ENCODE measurements at places on chromosomes 11 and 22. TPM values are rescaled to one million over a fixed set of nuclear protein-coding genes. Genes with fewer than 3 reads are reported as not detected.

MUC5AC gene
- total RNA-seq, result not detected

SELENOM gene
- total RNA-seq, result 20.1 TPM

SEPTIN5 gene
- 17.8 TPM for total RNA-seq

GDPD4 gene
- not detected for total RNA-seq

PIH1D2 gene
- 1.4 TPM for total RNA-seq

TLCD5 gene
- total RNA-seq, result 7.1 TPM

CHRM1 gene
- not detected for total RNA-seq

OR8D4 gene
- total RNA-seq, result not detected

KCNJ1 gene
- not detected for total RNA-seq

KRTAP5-8 gene
- not detected for total RNA-seq

PIWIL4 gene
- total RNA-seq, result not detected

PLAAT2 gene
- total RNA-seq, result 0.52 TPM

- no peak for DNase-seq
Observed at GRCh38 chr11:108524422-108524821, 26.2 kb upstream of the POGLUT3 start.

DNA sequence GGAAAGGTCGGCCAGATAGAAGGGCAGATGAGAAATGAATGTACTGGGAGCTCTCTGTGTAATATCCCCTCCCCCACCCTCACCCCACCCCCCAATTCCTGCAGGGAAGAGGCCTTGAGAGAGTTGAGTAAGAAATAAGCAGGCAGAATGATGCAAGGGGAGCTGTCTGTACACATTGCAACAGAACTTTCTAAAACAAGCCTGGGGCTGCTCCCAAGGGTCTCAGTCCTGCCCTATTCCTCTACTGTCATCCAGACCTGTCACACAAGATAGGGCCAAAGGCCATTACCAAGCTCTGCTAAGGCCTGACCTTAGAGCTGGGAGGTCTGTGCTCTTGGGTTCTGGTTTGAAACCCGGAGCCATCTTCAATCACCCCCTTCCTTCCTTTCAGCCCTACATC lies 5.7 kb upstream of the DGAT2 start:
- DNase-seq, result no peak

DNA sequence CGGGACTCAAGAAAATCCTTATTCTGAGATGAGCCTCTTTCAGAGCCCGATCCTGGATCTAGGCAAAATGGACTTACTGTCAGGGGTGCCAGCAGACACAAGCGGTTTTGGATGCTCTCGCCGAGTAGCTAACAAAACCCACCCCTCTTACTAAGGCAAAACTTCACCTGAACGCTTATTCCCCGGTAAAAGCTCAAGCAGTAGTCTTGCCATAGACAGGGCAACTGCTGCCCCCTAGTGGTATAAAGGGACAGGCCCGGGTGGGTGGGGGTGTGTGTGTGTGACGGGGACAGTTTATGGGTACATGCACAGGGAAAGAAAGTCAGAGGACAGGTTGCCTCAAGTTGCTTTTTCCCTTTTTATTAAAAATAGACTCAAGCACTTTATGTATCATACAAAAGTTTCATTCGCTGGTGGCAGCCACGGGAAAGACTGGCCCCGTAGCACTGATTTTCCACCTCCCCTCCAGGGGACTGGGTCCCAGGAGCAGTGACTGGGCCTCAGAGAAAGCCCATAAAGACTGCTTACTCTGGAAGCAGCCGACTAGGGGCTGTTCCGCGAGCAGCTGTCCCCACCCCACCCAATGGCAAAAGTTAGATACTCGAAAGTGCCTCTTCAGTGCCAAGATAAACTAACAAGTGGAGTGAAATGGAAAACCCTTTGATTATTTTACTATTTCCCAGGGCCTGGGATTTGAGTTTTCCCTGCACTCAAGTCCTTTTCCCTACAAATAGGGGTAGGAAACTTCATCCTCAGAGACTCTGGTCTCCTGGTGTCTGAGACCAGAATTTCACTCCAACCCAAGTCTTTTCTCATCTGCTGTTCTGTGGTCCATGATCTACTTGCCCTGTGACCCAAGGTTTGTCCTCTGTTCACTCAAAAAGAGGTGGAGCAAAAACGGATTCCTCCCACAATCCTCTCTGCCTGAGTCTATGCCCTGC lies 4.7 kb downstream of the YPEL4 start:
- DNase-seq, result peak; percentile 87

- peak; percentile 43 for DNase-seq
Observed at GRCh38 chr11:124761301-124762104, 587 bp downstream of the ESAM start.

- no peak for DNase-seq
Observed at GRCh38 chr11:88320149-88320559, 17.4 kb downstream of the CTSC start.

- DNase-seq, result no peak
Observed at GRCh38 chr22:25930083-25930482, 188.1 kb downstream of the MYO18B start.

GRCh38 chr22:49502126-49502826 lies 325.4 kb downstream of the BRD1 start:
- no peak for DNase-seq

GRCh38 chr11:121180183-121180582 lies 79.1 kb downstream of the TECTA start:
- DNase-seq, result no peak

- DNase-seq, result peak; percentile 98
Observed at GRCh38 chr22:17234144-17234623, 14.9 kb upstream of the ADA2 start.

- DNase-seq, result peak; percentile 83
Observed at GRCh38 chr11:67382276-67383136, 9.1 kb upstream of the CLCF1 start.

DNA sequence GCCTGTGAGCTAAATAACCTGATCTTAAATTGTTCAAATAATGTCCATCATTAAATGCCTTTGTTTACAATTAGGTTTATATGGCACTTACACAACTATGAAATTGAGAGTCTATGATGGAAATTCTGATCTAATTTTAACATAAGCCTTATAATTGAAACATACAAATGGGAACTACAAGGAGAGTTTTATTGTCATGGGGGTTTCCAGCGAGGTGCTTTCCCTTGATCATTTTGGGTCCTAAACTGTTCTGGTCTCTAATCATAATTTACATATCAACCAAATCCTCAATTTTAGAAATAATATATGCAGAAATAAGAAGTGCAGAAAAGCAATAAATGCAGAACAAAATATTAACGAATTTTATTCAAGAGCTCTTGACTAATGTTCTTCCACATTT lies 44.9 kb downstream of the RRAS2 start:
- DNase-seq, result no peak

DNA sequence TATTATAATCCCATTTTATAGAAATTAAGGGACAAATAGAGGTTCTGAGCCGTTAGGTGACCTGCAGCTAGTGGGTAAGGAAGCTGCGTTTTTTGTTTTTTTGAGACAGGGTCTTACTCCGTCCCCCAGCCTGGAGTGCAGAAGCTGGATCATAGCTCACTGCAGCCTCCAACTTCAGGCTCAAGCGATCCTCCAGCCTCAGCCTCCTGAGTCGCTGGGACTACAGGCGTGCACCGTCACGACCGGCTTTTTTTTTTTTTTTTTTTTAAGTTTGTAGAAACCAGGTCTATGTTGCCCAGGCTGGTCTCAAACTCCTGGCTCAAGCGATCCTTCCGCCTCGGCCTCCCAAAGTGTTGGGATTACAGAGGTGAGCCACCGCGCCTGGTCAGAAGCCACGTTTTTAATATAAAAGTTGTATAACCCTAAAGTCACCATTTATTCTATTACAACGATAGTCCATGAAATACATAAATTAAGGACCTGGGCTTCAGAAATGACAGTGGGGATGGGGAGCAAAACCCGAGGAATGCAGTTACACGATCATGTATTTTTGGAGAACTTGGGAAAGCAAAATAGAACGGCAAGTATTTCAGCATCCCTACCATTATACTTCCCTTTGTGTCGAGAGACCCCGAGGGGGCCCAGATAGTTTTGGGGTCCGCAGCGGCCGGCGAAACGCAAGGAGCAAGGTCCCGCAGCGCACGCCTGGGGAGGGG lies 638 bp downstream of the SAAL1 start:
- no peak for DNase-seq

DNA sequence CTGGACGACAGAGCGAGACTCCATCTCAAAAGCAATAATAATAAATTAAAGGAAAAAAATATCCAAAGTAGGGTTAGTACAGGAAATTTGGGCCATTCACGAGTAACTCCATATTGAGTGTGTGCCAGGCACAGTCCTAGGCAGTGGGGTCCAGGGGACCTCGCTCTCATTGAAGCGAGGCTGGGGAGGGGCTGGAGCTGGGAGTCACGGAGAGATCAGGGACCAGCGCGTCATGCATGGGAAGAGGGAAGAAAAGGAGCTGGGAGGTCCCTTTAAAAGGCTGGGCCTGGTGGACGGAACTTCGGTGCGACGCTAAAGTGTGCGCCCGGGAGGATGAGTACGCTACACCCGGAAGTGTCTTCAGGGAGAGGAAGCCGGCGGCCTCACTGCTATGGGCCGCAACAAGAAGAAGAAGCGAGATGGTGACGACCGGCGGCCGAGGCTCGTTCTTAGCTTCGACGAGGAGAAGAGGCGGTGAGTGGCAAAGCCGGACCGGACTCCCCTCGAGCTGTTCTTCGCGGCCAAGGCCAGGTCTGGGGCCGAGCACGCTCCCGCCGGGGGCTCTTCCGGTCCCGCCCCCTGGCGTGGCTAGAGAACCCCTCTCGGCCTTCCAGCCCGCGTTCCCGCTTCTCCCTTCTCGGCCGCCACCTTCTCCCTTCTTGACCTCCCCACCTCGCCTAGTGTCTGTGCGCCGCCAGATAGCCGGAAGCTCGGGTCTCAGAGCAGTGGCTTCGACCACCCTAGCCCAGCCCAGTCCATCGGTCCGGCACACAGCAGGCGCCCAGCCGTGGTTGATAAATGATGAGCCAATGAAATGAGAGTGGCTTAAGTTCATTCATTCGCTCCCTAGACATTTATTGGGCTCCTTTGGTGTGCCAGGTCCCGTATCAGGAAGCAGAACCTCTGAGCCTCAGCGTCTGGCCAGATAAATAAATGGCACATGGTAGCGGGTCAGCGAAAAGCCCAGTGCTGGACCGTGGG lies at the start of gene NOL12:
Gene NOL12 (plus strand): TSS at position 342 of the 981 bp plus-strand sequence. CDS start 50 bp downstream, at position 392.
- peak; percentile 90 for DNase-seq

GRCh38 chr11:122765487-122766131 lies 72.7 kb upstream of the CRTAM start:
- DNase-seq, result no peak

- no peak for DNase-seq
Observed at GRCh38 chr22:20238901-20239675, 29.0 kb downstream of the RTN4R start.

GRCh38 chr11:3867209-3868091 lies 12.0 kb downstream of the STIM1 start:
- DNase-seq, result no peak

DNA sequence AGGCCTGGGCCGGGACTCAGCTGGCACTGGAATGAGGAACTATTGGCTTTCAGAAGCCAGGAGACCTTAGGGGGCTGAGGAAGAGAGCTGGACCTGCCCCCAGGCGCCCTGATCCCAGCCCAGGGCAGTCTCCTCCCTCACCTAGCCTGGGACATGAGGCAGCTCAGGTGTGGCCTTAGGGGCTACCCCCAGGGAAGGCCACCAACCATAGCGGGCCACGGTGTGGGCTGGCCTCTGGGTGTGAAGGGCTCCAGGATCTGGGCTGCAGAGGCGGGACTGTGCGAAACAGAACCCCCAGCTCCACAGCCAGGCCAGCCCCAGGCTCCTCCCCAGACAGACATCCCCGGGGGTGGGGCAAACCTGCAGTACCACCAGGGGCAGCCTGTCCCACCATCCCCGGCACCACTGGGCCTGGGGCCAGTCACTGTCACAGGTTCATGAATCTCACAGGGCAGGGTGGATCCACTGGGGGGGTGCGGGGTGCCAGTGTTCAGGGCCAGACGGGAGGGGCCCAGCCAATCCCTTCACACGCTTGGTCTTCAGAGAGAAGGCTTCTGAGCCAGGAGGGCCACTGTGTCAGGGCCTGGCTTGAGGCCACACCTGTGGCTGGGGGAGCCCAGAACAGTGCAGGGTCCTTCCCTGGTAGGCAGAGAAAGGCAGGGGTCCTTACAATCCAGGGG lies 3.5 kb downstream of the PLXNB2 start:
- DNase-seq, result peak; percentile 77

DNA sequence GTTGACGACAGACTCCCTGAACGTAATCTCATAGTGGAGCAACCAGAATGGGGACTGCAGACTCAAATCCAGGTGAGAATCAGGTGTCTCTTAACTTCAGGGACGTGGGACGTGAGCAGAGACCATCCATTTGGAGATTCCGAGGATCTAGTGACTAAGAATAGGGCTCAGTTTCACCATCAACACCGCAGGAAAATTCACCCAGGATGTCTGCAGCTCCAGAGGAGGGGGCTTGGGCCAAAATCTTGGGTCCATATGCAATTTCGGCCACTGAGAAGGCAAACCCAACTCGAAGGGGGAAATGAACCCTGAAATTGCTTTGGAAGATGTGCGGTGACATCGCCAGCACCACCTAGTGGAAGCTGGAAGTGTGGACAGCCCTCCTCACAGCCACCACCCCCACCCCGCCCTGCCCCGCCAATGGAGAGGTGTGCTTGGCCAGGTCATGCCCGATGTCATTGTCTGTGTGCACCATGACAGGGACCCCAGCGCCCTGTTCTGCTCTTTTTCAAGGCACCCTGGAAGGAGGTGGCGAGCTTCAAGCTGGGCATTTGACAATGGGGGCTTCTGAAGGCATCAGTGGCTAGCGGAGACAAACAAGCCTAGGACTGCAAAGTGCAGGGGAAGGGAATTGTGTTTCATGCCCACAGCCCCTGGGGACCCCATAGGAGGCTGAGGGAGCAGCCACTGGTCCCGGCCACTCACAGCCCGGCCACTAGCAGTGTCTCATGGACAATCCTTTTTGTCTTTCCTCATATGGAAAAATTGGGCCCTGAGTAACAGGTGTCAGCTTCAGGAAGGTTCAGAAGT lies 24.8 kb downstream of the APOL1 start:
- peak; percentile 90 for DNase-seq

DNA sequence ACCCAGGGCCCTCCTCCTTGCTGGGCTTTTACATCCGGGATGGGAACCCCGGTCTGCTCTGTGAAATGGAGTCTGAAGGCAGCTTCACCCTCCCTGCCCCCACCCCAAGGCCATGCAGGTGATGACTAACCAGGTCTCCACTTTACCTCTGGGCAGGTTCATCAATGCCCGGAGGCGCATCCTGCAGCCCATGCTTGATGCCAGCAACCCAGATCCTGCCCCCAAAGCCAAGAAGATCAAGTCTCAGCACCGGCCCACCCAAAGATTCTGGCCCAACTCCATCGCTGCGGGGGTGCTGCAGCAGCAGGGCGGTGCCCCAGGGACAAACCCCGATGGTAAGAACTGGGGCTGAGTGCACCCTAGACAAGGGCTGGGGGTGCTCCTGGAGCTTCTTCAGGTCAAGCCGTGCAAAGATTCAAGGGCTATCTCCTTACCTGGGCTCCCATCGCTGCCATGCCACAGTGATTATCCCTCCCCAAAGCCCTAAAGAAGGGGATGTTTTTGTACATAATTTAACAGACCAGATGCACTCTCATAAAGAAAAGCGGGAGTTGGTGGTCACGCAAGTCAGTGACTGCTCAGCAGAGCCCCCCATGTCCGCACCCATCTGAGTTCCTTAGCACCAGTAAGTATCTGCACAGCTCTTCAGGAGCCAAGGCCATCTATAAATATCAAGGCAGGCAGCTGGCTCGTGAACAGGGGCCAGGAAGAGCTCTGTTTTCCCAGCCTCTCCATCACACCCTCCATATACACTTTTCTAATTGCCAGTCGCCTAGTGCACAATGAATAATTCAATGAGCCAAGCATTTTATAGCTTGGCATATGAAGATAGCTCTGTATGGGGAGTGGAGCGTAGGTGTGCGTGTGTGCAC lies 66.0 kb downstream of the FEZ1 start:
- DNase-seq, result no peak

GRCh38 chr11:126121296-126121695 lies 58.6 kb upstream of the CDON start:
- DNase-seq, result no peak
